ENCODE measurements at places on chromosomes 3 and 15.

GRCh38 chr15:43975770-43976169 is 149.0 kb downstream of the WDR76 start:
- no peak for DNase-seq

- DNase-seq: no peak
Measured at GRCh38 chr3:189301479-189301878, 129.7 kb downstream of the TPRG1 start.

DNA sequence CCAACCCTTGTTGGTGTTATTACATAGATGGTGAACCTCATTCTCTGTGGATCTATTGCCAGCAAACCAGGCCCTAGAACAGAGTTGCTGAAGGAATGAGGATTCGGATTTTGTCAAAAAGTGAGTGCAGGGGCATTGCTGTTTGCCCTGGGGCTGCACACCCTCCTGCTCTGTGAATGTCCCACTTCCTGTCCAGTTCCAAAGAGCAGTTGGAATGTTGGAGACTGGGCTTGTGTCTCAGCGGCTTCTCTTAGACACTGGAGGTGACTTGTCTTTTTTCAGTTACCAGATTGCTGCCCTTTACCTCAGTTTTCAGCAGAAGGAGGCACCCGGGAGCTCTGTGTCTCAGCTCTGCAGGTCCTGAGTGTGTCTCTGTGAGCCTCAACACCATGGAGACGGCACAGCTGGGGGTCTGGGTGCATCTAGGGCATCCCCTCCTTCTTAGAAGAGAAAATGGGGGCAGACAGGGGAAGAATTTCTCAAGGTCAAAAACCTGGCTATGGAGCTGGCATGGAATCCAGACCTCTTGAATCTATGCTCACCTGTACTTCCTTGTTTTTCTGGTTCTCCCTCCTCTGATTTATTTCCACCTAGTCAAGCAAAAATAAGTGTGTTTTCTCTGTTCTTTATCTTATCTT is 46.3 kb downstream of the LIMD1 start:
- DNase-seq: peak; percentile 36

GRCh38 chr3:176274161-176274560 is 923.1 kb downstream of the TBL1XR1 start:
- no peak for DNase-seq

DNA sequence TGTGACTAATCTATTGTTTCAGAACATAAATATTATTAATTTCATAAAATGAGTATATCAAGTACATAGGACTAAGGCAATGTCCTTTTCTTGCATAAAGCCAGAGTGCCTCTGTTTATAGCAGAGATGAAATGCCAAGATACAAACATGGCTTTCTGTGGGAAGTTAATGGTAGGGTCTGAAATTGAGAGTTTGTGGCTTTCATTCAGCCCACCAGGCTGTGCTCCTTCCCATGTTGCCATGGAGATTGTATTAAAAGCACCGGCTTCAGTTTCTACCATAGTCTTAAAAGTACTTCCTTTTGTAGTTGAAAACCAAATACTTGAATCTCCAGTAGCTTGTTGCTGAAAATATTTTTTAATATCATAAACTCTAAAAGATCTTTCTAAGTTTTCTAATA is 114.0 kb downstream of the LRRC28 start:
- DNase-seq: no peak

- peak; percentile 17 for DNase-seq
Measured at GRCh38 chr15:67690936-67691335, 134.4 kb upstream of the SKOR1 start.

GRCh38 chr15:57060799-57061198 is 142.4 kb downstream of the TCF12 start:
- peak; percentile 87 for DNase-seq

DNA sequence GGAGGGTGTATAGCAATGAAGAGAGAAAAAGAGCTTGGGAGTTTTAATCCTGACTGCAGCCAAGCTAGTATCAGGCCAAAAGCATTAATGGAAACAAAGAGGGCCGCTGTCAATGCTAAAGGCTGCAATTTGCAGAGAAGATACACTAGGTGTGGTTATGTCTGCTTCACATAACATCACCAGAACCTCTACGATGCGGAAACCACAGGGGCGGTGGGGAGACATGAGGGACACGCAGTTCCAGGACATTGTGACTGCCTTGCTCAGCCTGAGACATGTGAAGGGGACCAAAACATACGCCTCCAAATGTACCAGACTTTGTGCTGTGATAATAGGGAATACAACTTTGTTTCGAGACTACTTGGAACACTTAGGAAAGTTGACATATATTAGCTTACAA is 88.4 kb downstream of the APBA2 start:
- no peak for DNase-seq

DNA sequence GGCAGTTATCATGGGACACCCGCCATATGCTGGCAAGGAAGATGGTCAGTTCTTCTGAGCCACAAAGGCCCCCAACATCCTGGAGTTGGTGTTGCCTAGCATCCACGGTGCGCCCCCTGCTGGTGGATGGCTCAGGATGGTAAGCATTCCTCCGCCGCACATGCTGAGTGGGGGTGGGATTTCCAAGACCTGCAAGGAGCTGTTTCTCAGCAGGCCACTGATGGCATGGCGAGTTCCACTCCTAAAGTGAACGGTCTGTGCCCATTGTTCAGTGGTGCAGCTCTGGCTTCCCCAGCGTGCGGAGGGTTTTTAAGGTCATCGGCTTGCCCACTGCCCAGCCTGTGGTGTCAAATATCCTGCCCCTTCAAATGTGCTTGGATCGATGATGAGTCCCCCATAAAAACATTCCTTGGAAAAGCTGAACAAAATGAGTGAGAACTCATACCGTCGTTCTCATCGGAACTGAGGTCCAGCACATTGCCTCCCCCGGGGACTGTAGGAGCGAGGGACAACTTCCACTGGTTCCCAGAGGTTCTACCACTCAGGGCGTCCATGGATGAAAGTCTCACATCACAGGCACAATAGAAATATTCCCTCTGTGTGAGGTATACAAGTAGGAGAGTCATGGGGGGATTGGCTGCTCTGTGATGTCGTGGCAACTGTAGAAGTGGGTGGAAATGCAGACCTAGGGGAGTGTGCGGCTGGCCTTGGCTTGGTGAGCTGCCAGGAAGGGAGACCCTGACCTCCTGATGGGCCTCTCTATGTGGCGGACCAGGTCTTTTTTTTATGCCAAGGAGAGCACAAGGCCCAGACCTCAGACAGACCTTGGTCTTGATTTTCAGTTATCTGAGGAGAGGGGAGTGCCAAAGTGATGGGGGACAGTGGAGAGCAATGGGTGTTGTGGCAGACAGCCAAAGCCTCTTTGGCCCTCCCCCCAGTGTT is 102.0 kb downstream of the SNRPN start:
- DNase-seq: no peak

GRCh38 chr15:74585191-74585590 is 30.4 kb upstream of the CLK3 start:
- no peak for DNase-seq

- no peak for DNase-seq
Measured at GRCh38 chr3:117726776-117727175, 1017.2 kb downstream of the TUSC7 start.

GRCh38 chr3:196843435-196844110 is 24.1 kb upstream of the SENP5 start:
- no peak for DNase-seq

DNA sequence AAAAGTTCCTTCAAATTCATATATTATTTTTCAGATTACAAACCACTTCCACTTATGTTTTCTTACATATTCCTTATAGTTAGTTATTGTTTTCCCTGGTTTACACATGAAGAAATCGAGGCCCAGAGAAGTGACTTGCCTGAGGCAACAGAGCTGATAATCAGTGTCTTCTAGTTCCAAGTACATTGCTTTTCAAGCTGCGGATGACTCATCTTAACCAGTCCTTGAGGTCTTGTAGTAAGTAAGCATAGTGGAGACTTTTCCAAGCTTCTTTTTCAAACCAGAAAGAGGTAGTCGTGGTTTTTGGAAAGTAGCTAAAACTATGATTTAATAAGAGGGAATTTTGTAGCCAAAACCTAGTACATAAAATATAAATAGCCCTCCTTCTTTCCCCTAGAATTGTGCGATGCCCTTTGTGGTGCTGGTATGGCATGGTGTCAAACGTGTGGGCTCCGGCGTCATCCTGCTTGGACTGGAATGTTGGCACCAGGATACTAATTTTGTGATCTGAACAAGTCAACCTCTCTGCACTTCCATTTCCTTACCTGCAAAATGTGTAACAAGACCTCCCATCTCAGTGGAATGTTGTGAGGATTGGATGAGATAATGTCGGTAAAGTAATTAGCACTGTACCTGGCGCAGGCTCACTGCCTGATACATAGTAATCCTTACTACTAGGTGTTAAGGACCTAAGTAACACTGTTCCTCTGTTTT is 19.0 kb upstream of the DLG1 start:
- peak; percentile 93 for DNase-seq

DNA sequence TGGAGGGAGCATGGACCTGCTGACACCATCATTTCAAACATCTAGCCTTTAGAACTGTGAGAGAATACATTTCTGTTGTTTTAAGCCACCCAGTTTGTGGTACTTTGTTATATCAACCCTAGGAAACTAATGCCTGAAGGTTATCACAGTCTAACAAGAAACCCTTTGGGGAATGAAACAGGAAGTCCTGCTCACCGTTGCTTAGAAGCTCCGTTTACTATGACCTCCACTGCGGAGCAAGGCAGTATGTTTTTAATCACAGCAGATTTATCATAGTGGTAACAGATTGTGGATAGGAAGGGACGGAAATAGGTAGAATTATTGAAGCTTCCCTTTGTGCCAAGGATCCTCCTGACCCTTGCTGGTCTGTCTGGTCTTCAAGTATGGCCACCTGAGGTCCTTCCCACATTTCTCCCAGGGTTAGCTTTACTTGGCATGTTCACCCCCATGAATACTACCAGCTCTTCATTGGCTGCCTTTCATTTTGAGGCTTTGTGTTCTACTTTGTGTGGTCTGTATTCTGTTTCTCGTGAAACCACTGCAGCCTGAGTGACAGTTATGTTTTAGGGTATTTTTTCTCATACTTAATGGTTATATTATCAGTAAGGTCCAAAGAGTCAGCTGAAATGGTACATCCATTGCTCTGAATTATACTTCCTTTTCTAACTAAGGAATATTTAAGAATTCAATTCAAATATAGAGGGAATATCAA is 201.6 kb downstream of the CHST2 start:
- no peak for DNase-seq

DNA sequence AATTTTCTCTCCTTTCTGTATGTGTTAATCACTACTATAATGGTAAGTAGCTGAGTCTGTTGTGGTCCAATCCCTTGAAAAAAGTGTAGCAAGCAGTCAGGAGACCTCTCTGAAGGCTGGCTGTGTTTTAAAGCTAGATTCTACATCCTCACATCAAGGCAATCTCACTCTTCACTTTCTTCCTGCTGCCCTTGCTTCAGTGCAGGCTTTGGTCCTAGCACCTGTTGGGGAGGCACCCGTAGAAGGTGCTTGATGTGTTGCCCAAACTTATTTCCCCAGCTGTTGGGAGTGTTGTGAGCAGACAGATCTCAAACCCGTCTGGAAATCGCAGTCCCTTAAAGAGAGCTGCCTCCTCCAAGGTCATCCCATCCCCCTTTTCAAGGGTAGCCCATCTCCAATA is 8.6 kb downstream of the FRMD4B start:
- DNase-seq: no peak

- DNase-seq: peak; percentile 84
Measured at GRCh38 chr3:117735481-117736101, 1026.0 kb downstream of the TUSC7 start.

- DNase-seq: no peak
Measured at GRCh38 chr15:37199545-37199944, 99.2 kb upstream of the MEIS2 start.

- no peak for DNase-seq
Measured at GRCh38 chr3:179074656-179075055, 3.0 kb upstream of the ZMAT3 start.

GRCh38 chr3:85875589-85875988 is 916.8 kb downstream of the CADM2 start:
- no peak for DNase-seq

DNA sequence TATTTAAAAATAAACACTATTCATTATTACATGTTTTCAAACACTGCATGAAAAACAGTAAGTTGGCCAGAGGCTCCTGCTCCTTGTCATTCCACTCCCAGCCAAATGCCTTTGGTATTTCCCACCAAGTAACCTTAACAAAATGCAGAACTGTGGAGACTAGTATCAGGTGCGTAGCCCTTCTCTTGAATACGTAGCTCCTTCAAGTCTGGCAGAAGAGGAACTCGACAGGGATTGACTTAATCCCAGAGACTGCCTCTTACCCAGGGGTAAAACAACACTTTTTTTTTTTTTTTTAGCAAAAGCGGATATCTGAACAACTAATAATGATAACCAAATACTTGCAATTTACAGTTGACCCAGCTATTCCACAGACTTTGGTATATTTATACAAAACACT is 738 bp downstream of the COMMD2 start:
- DNase-seq: no peak

- DNase-seq: no peak
Measured at GRCh38 chr3:69180869-69181591, 58.6 kb upstream of the LMOD3 start.

DNA sequence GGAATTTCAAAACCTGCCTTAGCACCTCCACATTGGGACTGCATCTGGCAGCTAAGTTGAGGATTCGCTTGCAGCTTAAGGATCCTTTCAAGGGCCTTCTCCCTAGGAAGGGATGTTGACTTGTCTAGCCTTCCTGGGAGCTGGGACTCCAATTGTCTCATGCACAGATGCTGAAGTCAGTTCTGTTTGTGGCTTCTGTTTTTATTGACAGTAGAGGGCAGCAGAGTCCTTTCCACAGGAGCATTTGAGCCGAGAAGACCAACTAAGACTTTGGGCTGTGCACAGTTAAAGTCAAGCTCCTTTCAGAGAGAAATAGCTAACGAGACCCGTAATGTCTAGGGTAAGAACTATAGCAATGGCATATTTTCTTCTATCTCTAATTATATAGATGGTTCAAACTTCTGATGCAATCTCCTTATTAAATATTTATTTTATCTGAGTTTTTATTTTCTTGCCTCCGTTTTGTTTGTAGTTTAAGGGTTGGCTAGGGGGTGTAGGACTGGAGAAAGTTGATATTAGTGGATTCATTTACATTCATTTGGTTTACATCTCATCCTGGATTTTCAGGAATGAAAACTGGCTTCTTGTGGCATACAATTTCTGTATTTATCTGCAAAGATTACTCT is 59.7 kb upstream of the KBTBD8 start:
- DNase-seq: peak; percentile 58

- no peak for DNase-seq
Measured at GRCh38 chr3:194945508-194945907, 259.8 kb downstream of the FAM43A start.

Measured in EL (cell line).